ENCODE measurements at places on chromosomes 1 and 21.

- no peak for DNase-seq
Observed at GRCh38 chr1:107533436-107533835, 392.6 kb downstream of the NTNG1 start.

- DNase-seq, result no peak
Observed at GRCh38 chr1:8554956-8555534, 237.1 kb downstream of the SLC45A1 start.

- DNase-seq, result no peak
Observed at GRCh38 chr1:230465691-230466090, 39.6 kb upstream of the PGBD5 start.

GRCh38 chr21:31193761-31194160 is 150.3 kb downstream of the TIAM1 start:
- DNase-seq, result peak; percentile 37

GRCh38 chr1:105204836-105205371 is 1455.2 kb downstream of the AMY1C start:
- no peak for DNase-seq

DNA sequence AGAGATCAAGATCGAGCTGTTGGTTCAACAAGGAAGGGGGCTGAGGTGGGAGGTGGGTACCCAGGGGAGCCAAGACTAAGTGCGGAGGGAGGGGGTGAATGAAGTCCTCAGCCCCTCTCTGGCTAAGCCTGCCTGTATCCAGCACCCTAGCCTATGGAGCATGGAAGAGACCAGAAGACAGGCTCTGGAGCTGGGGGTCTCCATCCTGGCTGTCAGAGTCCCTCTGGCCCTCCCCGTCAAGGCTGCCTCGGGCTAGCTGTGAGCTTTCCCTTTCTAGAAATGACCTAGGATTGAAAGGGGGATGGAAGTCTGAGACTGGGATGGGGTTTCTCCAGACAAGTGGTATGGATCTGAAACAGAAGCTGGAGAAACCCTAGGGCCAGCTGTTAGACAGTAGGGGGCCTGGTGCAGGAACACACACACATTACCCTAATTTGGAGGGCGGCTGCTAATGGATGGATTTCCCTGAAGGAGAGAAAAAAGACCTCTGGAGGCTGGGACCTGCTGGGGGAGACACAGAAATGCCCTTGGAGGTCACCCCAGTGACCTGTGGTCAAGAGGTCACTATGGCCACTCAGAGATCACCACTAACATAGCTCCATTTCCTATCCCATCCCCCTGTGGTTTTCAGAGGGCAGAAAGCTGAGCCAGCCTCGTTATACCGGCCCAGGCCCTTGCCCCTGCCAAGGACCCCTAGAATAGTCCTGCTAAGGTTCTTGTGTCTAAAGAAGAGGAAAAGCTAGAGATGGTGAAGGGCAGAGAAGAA is 107.8 kb downstream of the TMEM53 start:
- no peak for DNase-seq

DNA sequence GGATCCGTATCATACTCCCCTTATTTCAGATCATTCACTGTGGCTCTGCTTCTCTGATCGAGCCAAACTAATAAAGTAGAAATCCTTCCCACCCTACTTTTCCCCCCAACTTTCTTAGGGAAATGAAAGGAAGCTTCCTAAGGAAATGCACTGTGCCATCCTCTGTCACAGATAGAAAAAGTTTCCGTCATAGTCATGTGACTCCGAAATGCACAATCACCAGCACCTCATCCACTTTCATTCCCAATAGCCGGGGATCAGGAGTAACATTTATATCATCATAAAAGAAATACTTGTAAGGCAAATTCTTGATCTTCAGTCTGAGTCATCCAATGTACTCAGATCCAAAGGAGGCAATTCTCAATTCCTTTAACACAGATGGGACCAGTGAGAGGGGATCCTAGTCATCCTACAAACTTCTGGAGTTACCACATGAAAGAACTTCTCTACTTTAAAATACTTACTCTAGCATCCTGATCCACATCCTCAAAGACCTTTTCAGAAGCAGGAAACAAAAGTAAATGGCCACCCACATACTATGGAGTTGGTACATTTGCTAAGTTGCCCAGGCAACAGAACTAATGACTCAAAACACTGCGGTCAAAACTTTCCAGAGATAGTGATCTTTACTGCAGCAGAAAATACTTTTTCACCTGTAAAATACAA is 97.8 kb upstream of the ZC3H11B start:
- no peak for DNase-seq

DNA sequence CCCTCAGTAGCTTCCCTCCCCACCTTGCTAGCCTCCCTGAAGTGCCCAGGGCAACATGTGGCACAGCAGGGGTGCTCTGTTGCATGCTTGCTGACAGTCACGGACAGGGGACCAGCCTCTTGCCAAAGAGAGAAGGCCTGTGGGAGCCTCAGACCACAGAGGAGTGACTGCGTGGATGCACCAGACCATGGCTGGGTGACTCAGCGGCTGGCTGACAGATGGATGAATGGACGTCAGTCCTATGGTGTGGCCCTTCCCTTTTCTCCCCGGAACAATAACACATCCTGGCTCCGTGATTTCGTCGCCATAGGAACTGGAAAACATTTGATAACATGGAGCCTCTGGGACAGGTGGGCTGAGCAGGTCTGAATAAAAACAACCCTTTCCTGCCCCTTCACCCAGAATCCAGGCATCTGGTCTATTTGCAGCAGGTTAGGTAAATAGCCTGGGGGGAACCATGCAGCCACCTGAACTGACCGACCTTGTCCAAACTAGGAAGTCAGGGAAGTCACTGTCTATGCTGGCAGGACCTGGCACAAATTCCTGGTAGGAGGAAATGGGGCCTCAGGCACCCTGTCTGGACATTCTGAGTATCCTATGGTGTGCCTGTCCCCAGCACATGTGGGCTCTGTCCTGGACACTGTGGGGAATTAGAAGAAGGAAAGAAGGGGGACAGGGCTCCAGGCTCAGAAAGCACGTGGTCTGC is 53.3 kb downstream of the NENF start:
- DNase-seq, result peak; percentile 14

DNA sequence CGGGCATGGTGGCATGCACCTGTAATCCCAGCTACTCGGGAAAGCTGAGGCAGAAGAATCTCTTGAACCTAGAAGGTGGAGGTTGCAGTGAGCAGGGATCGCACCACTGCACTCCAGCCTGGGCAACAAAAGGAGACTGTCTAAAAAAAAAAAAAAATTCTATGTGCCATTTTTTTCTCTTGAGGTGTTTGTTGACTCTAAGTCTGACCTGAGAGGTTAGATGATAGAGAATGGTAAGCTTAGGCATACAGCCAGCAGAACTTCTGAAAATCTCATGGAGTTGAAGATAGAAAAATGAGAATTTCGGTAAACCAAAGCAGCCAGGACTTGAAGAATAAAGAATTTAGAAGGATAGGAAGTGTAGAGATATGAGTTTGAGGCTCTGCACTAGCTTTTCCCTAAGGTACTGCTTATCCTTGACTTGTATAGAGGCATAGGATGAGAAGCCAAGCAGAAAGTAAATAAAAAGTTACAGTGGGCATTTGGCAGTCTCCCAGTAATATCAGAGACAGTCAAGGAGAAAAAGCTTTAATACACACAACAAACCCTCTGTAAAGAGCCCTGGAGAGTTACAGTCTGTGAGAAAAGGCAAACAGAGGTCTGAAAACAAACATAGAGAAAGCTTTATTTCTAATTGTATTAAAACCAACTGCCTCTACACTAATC is 24.3 kb downstream of the F13B start:
- no peak for DNase-seq

DNA sequence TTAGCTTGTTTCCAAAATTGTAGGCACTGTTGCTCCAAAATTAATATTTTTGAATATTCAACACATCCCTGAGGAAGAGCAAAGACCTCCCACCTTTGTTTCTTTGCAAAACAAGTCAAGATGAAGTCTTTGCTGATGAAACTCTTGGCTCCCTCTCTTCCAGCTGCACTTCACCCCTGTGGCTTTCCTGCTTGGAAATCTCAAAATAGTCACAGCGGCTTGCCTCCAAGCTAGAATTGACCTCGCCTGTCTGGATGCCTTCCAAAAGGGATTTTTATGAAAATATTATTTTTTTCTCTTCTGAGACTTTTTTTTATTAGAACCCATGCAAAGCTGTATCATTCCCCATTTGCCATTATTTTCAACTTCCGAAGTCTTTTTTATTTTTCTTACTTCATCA is 71.1 kb upstream of the MROH9 start:
- no peak for DNase-seq

All from NCI-H526 (cell line).